Left cardiac atrium (tissue), 4 donors: ENCODE measurements at places on chromosomes 16 and 17. TPM values are rescaled to one million over a fixed set of nuclear protein-coding genes. Genes with fewer than 3 reads are reported as not detected.

DNA sequence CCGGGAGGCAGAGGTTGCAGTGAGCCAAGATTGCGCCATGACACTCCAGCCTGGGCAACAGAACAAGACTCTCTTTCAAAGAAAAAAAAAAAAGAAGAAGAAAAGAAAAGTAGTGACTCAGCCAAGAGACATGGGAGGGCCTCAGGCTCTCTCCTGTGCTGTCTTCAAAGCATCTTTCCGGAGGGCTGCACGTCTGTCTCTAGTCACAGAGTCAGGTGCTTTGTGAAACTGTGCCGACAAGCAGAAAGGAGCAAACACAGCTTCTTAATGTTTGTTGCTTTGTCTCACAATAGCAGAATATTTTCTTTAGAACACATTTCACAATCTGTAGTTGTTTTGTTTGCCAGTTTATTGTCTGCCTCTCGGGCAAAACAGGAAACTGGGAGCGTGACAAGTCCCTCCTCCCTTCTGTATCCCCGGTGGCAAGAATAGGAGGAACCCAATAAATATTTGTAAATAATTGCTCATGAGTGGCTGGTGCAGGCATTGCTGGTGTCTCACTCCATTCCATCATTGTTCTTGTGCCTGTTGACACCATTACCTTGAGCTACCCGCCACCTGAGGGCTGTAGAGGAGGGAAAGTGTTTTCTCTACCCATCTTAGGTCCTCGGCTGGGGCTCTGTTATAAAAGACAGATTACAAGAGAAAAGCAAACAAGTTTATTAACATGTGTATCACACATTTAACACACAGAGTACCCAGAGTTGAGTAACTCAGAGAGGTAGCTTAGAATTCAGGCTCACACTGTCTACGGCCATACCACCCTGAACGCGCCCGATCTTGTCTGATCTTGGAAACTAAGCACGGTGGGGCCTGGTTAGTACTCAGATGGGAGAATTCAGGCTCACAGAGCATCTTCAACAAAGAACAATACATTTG is 5.5 kb downstream of the GAST start:
- no peak for DNase-seq

GRCh38 chr17:35807371-35808144 is 1.7 kb upstream of the TAF15 start:
- no peak for DNase-seq

DNA sequence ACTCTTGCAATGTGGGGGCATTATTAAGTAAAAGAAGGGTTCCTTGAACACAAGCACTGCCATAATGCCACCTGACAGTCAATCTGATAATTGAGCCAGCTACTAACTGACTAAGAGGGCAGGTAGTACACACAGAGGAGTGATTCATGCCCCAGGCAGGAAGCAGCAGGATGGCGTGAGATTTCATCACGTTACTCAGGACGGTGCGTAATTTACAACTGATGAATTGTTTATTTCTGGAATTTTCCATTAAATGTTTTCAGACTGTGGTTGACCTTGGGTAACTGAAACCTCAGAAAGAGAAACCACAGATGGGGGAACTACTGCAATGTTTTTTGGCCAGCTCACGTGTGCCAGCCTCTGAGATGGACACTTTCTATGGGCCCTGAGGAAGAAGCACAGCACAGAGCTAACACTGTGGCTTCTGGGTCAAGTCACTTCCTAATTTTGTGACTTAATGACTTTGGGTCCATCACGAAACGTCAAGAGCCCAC is 46.7 kb downstream of the C17orf67 start:
- no peak for DNase-seq

DNA sequence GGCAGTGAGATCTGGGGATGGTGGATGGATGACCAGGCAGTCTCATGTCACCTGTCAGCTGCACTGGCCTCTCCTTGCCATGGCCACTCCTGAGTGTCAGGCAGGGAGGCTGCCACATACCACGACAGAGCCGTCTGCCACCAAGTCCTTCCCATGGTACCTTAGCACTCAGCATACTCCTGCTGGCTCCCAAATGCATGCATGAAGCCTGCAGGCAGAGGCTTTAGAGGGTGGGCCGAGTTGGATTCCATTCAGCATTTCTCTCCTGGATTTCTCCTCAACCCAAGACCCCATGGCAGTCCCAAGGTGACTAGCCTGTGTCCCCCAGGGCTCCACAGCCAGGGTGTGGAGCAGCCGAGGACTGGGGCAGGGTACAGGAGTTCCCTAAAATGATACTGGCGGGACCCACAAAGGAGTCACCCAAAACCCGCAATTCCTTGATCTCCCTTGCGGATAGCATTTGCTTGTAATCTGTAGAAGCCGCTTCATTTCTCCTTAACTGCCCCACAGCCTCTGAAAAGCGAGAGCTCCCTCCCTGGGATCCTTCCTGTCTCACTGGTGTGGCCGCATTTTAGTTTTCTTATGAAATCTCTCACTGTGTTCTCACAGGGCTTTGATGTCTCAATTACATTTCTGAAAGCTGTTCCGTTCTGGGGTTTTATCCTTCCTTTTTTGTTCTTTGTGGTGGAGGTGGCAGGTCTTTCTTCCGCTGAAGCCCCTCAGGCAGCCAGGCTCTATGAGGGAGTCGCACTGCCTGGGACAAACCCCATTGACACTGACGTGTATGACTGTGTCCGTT is 141.4 kb downstream of the SOCS1 start:
- no peak for DNase-seq

The C1QTNF8 gene
- not detected for total RNA-seq

The GGT6 gene
- total RNA-seq = not detected

The EVI2B gene
- 7.7 TPM for total RNA-seq
